ENCODE measurements at places on chromosomes 4 and X.

GRCh38 chr4:169952236-169953002, 73.8 kb downstream of the MFAP3L start:
- no peak for DNase-seq

DNA sequence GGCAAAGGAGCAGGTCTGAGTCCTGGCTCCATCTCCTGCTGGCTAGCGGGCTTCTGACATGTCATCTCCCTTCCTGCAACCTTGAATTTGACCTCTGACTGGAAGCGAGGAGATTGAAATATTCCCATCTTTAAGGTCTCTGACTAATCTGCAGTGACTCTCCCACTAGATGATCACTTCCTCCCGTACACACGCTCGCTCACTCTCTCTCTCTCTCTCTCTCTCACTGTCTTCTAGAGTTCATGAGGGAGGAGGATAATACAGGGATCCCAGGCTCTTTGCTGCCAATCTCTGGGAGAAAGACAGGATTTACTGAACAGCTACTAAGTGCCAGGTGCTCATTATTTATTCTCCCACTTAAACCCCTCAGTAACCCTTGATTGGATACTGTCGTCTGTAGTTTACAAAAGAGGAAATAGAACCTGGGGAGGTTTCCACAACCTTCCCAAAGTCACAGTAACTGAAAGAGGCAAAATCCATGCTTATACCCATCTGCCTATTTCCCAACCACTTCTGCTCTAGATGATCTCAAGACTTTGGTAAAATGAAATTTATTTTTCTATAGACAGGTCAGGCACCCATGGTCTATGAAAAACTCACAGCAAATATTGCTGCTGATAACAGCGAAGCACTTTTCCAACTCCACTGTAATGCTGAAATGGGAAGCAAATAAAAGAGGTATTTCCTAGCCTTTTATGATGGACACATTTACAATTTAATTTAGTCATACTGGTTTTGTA, 193.5 kb upstream of the C1QTNF7 start:
- no peak for DNase-seq

DNA sequence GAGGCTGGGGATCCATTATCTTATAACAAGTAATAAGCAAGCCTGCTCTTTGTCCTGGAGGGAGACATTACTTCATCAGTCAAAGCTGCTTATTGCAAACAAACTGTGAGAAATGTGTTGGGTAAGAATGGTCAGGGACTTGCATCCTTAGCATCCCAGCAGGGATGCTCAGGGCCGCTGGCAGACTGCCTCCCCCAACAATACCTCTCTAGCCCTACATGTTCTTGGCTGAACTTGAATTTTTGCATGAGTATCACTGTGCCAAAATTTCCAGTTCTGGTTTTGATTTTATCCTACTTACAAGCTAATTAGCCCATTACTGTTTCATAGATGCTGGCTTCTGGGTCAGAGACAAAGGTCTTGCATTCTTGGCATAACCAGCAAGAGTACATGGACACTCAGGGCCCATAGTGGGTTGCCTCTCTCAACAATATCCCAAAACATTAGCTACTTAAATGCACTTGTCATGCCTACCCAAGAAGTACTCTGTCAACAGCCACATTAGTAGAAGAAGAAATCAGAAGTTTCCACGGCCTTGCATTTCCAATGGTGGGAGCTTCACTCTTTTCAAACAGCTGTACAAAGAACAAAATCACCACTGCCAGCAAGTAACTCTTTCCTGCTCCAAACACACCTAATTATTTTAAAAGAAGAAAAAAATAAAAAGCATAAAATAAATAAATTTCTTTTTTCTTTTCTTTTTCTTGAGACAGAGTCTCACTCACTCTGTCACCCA, 41.9 kb upstream of the NEUROG2 start:
- no peak for DNase-seq

DNA sequence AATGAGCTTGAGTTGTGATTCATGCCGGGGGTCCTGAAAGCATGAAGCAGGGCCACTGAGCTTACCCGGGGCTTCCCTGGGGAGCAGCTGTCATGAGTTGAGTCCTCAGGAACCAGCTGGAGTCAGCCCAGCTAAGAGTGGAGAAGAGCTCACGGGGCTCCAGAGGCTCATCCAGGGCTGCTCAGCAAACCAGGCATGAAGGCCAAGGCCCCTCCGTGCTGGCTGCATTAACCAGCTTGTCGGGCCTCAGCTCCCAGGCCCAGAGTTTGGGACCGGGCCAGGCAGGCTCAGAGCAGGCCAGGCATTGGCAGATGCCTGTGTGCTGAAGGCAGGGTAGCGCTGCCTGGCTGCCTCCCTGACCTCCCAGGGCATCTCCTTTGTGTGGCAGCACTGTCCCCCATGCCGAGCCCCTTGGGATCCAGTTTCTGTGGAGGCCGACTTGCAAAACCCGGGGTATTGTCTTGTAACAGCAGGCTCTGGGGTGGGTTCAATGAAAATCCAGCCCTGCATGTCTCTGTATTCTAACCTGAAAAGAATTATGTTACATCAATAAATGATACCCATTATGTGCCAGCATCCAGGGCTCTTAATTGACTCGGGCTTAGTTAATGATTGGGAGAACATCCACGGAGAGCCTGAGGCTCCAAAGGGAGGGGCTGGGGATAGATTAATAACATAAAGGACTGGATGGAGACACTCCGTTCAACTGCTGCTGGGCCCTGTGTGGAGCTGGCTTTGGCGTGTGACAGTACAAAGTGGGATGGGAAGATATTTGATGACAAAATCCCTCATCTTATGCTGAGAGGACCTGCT, 68.0 kb upstream of the MSX1 start:
- no peak for DNase-seq

GRCh38 chr4:48138936-48139335, 4.9 kb upstream of the TXK start:
- no peak for DNase-seq

DNA sequence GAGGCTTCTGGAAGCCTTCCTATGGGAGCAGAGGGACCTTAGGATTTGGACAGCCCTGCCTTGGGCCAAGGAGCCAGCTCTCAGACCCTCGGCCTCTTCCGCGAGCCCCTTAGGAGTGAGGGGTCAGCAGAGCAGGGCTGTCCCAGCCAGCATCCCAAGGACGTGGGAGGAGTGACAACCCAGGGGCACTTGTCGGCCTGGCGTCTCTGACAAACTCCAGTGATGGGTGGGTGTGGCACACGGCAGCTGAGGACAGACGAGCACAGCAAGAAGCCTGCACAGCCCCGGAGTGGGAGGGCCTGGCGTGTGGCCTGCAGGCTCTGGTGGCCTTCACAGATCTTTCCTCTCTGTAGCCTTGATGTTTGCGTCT, 11.6 kb upstream of the TNIP2 start:
- DNase-seq = no peak

DNA sequence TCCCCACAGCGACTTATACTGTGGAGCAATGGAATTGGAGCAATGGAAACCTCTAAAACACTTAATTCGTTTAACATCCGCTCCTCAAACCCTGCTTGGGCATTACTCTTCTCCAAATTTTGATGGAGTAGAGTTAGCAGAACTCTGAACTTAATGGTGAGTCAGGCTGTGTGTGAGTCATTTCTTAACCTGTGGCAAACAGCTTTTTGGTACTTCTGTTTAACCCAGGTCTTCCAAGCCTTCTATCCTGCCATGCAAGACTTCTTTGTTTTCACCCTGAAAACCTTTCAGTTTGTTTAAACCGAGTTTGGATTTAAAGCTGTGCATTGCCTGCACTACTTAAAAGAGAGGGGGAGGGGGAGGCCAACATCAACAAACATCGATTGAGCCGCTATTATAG, 3.6 kb upstream of the AMOT start:
- DNase-seq = no peak

GRCh38 chr4:140110542-140111215, 43.3 kb downstream of the MAML3 start:
- no peak for DNase-seq

DNA sequence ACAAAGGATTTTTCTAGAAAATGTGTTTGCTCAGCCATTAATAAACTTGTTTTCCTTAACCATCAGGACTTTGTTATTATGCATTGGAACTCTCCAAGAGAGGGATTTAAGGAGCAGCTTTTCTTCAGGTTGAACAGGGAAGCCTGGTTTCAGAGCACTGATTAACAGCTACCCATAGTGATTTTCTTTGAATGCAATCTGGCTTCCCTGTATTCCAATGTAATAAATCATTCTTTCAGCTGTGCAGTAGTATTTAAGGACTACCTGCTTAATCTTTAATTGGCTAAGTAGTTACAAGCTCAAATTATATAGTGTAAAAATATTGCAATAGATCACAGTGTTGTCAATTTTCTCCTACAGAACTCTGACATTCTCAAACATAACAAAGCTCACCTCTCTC, 77.5 kb downstream of the TMEM156 start:
- no peak for DNase-seq

DNA sequence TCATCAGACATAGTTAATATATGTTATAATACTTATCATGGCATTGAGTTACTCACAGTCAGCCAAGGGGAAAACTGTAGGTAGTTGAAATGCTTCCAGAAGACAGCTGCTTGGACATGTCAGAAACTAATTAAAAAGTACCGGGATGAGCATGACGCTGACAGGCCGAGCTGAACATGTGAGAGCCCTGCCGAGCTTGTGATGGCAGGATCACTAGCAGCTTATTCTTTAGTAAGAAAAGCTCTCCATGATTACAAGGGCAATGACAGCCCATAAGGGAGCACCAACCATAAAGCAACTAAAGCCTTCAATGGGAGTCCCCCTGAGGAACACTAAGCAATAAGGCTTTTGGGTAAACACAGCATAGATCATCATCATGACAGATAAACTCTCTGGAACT, 435.6 kb downstream of the TLL1 start:
- no peak for DNase-seq

- DNase-seq = no peak
These were observed 40.8 kb downstream of the CLCN4 start for GRCh38 chrX:10197279-10198210.

- no peak for DNase-seq
These were observed 1209.6 kb downstream of the PCDH7 start for GRCh38 chr4:31929676-31930345.

DNA sequence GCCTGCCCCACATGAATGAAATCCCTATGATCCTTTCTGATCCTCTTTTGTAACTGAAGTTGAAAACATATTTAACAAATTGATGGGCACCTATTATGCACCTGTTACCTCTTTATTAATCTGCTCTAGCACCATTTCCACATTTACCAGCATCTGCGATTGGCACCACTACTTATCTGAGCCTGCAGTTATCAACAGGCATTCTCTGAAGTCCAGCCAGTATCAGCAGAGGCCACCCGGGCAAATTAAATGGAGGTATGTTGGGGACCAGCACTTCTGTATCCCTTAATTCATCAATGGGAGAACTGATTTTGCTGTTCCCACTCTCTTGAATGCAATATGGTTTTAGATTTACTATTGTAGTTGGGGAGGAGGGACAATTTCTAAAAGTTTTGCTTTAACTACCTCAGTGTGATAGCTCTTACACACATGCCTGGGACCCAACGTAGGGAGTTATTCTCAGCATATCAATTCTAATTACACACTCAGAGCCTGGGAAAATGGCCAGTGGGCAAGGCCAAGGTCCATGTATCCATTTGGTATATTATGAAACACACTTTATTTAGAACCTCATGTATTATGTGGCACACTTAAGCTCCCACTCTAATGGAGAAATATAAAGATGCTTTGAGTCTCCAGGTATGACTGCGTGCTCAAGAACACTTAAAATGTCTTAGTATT, 1927.1 kb upstream of the PCDH7 start:
- DNase-seq = no peak

DNA sequence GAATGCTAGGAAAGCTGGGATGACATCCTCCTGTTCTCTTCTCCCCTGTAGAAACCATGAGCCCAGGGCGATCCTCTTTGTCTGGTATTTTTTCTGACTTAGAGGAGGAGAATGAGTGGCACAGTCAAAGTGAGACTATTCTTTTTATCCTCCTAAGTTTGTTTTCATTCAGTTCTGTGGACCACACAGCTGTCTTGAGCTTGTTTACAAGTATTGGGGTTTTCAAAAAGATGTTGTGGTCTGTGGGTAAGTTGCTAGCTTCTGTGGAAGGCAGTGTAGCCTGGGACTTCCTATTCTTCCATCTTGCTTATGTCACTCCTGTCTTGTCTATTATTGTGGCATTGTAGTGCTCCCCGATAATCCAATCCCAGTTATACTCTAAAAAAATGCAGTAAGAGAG, 223.0 kb downstream of the PAPSS1 start:
- no peak for DNase-seq

DNA sequence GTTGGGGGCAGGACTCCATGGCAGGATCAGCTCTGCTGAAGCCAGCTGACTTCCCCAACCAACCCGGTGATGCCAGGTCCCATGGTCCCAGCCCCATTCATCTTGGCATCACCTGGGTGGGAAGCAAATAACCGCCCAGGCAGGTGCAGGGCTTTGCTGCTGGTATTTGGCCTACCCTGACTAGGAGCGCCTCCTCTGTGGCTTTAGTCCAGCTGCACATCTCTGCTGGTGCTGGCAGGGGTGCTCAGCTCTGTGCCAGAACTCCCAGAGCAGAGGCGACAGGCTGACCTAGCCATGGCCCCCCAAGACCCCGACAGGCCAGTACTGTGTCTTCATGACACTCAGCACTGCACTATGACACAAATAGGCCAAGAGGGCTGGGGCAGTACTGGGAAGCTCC, 64.4 kb downstream of the STARD8 start:
- DNase-seq = no peak

DNA sequence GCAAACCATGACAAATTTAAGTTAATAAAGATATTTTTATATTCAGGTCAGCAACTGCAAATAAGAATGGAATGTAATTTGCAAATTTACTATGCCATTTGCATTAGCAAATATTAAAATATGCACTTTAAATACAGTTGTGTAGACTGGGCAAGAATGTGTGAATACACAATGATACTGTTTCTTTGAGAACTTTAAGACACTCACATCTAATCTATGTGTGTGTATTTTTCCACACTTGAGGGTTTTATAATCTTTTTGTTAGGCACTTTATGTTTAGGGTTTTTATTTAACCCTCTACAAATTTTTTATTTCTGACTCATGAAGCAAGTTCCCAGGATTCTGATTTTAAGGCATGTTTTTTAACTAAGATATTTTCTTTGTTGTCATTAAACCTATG, 23.9 kb upstream of the NDNF start:
- no peak for DNase-seq

DNA sequence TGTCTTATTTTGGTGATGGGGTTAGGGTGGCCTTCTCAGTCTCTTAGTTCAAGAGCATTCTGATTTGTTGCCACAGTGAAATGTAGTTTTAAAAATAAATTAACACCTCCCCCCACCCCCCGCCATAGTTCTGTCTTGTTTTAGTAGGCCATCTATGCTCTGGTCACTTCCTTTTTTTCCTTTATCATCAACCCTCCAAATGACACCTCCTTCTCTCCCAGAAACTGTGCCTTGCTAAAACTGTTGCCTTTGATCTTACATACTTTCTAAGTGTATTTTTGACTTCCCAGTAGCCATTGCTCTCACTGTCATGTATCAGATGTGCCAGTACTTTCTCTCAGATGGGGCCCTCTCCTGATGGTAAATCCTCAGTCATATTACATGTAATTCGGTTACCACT, 14.5 kb upstream of the NDUFC1 start:
- no peak for DNase-seq

DNA sequence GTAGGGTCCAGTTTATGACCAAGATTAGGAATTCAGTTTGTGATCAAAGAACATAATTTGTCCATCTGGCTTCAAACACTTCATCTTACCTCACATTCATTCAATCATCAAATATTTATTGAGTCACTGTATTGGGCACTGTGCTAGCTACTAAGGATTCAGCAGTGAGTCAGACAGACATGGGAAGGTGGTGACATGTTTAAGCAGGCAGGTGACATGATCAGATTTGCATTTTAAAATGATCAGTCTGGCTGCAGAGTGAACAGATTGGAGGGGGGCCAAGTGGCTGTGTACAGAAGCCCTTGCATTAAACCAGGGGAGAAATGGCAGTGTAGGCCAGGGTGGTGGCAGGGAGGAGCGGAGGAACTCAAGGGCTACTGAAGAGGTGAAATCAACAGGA, 25.1 kb upstream of the APLN start:
- no peak for DNase-seq
